Stimulated activated CD4-positive, alpha-beta T cell treated with anti-CD3 and anti-CD28 coated beads, Interleukin-1b, Interleukin-23, amount 100 ng/mL, for 1 hour (primary cell): ENCODE measurements at places on chromosomes 7 and 10.

- DNase-seq = no peak
Observed at GRCh38 chr10:87506956-87507355, 2.3 kb downstream of the MINPP1 start.

GRCh38 chr7:16637379-16637778, 8.2 kb downstream of the ANKMY2 start:
- no peak for DNase-seq

DNA sequence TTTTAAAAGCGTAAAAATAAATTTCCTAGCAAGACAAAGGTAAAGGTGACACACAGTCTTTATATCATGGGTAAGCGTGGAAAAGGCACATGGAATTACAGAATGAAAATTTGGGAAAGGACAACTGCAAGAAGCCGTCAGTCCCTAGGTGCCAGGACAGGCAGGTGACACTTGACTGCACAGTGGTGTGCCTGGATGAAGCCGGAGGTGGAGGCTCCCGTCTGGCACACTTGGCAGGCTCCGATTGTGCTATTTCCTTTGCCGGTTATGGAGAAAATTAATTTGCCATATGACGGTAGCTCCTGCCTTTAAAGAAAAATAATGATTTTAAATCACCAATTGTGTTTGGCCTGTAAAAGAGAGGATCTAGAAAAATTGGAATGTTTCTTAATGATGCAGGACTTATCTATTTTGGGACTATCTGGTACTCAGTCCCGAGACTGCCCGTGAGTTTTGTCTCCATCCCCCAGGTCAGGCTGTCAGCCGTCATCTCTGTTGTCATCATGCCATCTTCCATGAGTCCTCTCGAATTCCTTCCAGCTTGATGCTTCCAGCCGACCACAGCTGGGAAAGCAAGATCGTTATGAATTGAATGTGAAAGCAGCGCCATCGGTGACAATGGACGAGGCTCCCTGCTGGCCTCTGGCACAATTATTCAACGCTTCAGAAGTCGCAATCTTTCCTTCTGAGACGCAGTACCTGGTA, 56.2 kb upstream of the MGMT start:
- no peak for DNase-seq

DNA sequence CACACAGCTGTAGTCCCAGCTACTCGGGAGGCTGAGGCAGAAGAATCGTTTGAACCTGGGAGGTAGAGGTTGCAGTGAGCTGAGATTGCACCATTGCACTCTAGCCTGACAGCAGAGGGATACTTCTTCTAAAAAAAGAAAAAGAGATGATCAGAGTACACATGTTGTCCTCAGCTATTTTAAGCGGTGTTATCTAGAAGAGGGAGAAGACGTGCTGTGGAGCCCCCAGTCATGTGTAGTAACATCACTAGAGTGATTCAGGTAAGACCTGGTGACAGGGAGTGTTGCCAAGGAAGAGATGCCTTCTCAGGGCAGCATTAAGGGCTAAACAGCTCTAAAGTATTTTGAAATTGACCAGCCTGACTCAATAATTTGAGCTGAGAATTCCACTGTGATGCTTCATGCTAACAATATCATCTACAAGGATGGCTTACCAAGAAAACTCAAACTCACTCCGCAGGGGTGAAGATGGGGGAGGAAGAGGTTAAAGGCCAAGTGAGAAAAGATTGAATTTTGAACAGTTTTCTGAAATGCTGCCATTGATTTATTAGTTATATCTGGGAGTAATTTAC, 97.4 kb downstream of the KLF6 start:
- no peak for DNase-seq

DNA sequence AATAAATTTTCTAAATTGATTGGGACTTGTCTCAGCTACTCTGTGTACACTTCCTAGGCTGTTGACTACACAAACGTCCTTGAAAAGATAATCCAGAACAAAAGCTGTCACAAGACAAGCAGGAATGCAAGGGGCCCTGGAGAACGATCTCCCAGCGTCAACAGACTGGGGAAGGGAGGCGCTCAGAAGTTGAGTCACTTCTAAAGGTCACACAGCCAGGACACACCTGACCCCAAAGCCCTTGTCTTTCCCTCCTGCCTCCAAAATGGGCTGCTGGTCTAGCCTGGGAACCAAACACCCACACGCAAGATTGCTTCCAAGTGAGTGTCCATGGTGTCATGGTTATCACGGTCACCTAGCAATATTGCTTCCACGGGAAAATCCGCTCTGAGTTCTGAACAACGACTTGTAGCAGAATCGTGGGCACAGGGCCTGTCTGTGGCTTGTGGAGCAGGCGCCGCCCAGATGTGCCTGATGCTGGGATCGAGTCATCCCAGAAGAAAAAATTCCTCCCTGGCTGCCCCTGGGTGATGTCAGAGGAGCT, 49.8 kb downstream of the SPOCK2 start:
- no peak for DNase-seq

GRCh38 chr10:12873172-12873571, 128.3 kb downstream of the CCDC3 start:
- no peak for DNase-seq

DNA sequence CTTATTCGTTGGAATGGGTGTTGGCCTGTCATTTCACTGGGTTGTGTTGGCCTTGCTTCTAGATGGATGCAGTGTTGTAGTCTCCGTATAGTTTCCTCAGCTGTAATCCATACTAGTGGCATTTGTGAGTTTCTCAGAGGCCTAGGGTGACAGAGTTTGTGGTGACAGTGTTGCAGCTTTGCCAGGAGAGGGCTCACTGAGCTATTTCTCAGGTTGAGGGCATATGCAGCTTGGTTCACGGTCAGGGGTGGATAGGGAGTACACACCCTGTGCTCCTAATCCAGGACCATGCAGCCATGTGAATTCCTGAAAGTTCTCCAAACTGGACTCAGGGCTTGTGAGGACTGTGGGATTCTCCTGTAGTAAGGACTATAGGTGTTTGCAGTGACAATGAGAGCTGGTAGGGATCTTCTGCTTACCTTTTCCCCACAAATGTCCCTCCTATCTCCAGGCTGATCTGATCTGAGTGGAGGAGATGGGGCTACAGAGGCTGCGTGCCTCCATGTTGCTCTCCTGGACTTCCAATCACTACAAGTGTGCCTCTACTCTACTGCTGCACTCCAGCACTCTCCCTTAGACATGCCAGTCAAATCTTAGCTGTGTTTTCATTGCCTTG, 229.0 kb downstream of the STK31 start:
- no peak for DNase-seq

DNA sequence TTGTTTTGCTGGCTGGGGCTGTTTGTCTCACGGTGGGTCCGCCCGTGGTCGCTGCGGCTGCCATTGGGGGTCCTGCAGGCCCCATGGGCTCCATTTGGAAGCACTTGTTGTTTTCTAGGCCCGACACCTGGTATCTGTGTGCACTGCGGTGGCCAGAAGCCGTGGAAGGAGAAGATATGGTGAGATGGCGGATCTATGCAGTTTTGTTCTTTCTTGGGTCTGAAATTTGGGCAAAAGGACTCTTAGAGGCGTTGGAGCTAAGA, 109.5 kb upstream of the SHH start:
- no peak for DNase-seq

- DNase-seq = no peak
Observed at GRCh38 chr7:151597541-151598444, 78.1 kb upstream of the RHEB start.

- DNase-seq = no peak
Observed at GRCh38 chr10:3499120-3499519, 285.9 kb downstream of the KLF6 start.

DNA sequence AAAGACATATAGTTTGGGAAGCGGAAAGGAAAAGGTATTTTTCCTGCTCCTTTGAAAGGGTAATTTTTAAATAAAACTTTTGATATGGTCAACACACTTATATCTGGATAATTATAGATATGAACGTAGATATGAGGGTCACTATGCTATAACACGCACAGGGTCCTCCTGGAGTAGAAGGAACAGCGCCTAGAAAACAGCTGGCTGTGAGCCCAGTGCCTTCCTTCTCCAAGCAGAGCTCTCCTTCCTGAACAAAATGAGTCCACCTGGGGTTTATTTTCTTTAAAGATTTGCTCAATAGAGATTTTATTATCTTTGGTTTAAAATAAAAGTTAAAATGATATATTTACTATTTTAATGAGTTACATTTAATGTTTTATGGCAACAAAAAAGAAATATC, 13.1 kb downstream of the STEAP1 start:
- DNase-seq = no peak

GRCh38 chr10:52256832-52257691, 57.0 kb upstream of the DKK1 start:
- DNase-seq = no peak

DNA sequence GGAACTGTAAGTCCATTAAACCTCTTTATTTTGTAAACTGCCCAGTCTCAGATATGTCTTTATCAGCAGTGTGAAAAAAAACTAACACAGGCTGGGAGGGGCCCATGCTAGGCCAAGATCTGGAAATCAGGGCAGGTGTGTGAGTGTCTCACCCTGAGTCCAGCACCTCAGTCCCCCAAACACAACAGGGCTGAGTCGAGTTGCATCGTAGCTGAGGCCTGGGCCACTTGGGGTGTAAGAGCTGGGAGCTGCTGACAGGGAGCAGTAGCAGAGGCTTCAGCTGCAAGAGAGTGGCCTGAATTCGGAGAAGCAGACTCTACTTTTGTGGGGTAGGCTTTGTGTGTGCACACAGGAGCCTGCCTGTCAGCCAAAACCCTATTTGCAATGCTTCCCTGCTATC, 553.1 kb downstream of the PTPRN2 start:
- DNase-seq = no peak

DNA sequence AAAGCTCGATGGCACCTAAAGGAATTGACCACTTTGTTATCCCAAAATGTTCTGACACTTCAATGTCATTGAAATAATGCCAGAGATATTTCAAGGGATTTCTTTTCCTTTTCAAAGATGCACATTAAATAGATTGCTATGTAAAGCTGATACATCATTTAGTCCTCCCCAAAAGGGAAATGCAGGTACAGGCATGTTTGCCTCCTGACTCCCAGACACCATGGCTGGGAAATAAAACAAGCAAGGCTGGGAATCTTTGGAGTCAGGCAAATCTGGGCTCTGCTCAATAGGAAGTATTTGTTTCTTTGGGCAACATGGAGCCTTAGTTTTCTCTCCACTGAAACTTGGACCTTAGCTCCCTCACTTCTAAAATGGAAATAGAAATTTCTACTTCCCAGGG, 230.8 kb upstream of the LRRTM3 start:
- no peak for DNase-seq

DNA sequence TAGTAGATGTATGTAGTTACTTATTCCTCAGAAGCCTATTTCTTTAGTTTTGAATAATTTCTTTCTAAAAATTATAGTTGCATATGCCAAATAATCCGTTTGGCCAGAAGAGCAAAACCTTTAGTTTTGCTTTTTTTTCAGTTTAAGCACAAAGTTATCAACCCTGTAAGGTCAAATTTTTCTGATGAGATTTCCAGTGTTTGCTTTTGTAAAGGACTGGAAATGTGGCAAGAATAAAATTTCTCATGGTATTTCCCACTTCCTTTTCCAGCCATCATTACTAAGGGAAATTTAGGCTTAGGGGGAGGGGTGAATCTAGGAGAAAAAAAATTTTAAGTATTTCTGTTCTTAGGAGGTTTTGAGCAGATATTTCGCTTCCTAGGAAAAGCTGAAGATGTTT, 7.6 kb downstream of the CALD1 start:
- no peak for DNase-seq

GRCh38 chr10:105262666-105263065, 621.6 kb downstream of the SORCS3 start:
- no peak for DNase-seq

GRCh38 chr7:48742079-48742798, 182.1 kb upstream of the CDC14C start:
- DNase-seq = no peak

DNA sequence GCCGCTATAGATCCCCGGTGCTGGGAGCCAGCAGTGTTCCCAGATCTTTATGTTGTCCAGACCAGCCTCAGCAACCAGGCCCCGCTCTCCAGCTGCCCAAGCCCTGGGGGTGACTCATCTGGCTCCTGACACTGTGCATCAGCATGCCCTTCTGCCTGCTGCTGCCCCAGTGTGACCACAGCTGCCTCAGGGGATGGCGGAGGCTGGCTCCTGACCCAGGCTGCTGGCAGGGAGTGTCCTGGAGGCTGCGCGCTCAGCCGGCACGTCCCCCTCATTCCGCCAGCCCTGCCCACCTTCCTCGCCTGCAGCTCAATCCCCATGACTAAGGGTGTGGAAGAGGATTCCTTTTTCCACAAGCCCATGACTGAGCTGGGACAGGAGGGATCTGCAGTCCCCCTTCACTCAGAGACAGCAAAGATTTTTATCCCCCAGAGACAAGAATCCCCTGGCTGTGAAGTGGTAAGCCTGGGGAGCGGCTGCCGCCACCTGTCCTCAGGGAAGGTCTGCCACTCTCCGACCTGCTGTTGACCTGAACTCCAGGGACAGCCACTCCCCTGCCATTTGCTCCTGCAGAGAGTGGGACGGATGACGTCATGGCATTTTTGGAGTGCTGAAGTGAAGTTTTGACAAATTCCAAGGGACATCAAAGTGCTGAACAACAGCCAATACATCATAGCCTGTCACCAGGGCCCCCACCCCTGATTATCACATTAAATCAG, 182.8 kb upstream of the BMPER start:
- no peak for DNase-seq

- peak; percentile 52 for DNase-seq
Observed at GRCh38 chr7:32891043-32891799, at the start of gene KBTBD2. Gene KBTBD2 (minus strand): TSS chr7:32891760. CDS start chr7:32879604, 12,156 bp downstream.

GRCh38 chr10:35640951-35641675, 983 bp downstream of the FZD8 start:
- DNase-seq = no peak

DNA sequence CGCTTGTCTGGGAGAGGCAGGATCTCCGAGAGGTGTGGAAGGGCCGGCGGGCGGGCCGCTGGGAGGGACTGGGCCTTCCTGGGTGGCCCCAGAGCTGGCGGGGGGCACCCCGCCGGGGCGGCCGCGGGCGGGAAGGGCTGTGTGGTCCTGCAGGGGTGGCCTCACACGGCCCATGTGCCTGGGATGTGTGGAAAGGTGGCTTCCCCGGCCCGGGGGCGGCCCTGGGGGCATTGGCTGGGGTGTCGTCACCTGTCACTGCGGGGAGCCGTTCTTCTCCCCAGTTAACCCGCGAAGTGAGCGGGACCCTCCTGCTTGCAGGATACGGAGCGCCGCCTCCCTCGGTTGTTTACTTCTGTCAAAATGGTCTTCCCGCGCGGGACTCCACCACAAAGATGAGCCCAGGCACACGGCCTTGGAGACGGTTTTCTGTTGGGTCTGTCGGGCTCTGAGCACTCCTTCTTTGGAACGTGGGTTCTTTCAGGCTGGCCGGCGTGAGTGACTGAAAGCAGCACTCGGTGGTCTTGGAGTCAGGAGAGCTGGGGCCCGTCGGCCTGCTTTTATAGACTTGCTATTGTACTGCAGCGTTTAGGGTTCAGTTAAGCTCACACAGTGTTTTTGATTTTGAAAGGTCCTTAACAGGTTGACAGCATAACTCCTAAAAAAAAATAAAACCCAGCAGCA, 700 bp downstream of the SMC3 start:
- no peak for DNase-seq

GRCh38 chr7:6299774-6300173, 27.4 kb upstream of the CYTH3 start:
- no peak for DNase-seq
